HuH-7 (cell line): ENCODE measurements at places on chromosomes 5 and 9.

GRCh38 chr5:95075111-95075510 lies 209.8 kb downstream of the MCTP1 start:
- DNase-seq = no peak

DNA sequence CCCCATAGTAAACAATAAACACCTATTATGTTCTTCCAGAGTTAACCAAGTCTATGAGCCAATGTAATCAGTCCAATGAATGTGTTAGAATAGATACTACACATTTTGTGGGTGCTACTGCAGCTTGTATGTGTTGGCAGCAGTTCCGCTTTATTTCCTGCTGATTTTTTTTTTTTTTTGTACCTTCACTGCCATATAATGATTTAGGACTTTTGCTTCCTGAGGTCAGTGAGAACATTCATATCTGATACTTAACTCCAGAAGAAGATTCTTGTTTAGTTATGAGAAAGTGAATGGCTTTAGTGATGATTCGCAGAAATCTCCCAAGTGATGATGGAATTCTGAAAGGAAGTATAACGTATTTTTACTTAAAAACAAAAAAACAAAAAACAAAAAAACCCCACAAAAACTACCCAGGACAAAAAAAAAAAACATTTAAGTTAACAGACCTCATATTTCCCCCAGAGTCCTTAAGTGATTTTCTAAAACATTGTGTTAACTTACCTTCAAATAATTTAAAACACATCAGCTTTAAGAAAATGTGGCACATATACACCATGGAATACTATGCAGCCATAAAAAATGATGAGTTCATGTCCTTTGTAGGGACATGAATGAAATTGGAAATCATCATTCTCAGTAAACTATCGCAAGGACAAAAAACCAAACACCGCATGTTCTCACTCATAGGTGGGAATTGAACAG lies 24.7 kb upstream of the LMNB1 start:
- no peak for DNase-seq

DNA sequence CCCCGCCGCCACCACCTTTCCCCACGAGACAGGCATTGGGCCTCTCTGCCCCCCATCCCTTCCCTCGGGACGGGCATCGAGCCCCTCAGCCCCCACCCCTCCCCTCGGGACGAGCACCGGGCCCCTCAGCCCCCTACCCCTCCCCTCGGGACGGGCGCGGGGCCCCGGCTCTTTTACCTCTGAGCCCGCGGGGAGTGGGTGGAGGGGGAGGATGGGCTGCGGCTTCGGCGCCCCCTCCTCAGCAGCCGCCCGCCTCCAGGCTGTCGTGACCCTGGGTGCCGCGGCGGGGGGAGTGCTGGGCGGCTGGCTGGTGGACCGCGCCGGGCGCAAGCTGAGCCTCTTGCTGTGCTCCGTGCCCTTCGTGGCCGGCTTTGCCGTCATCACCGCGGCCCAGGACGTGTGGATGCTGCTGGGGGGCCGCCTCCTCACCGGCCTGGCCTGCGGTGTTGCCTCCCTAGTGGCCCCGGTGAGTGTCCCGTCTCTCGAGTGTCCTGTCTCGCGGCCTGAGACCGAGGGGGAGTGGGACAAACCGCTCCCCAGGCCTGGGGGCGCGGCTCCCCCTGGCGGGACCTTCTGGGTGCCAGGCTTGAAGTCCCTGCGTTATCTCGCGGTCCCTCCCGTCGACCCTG lies 791 bp downstream of the SLC2A8 start:
- peak; percentile 70 for DNase-seq

GRCh38 chr9:18672706-18673105 lies 198.8 kb downstream of the ADAMTSL1 start:
- DNase-seq = no peak

- peak; percentile 55 for DNase-seq
These were observed 281.3 kb downstream of the ARHGAP26 start for GRCh38 chr5:143051244-143052058.

DNA sequence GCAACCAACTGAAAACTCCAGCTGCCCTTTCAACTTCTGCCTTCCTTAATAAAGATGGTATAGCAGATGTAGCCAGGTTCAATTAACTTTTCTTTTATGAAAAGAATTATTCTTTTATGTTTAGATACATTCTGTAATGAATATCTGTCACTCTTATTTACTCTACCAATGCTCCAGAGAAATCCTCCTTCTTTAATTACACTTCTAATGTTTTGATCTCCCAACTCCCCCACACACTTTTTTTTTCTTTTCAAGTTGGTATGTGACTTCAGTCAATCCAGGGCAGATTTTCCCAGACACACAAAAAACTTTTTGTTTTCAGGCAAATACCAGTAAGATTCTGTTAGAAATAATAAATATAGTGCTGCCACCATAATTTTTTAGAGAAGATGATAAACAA lies 1000.0 kb upstream of the DMAC1 start:
- no peak for DNase-seq

GRCh38 chr5:75482482-75482881 lies 28.9 kb downstream of the CERT1 start:
- no peak for DNase-seq

GRCh38 chr5:15791274-15791673 lies 291.3 kb downstream of the FBXL7 start:
- DNase-seq = no peak

- DNase-seq = no peak
These were observed 26.6 kb upstream of the DAB2 start for GRCh38 chr5:39451276-39451941.

GRCh38 chr5:82885627-82886389 lies 191.4 kb downstream of the TMEM167A start:
- no peak for DNase-seq

- no peak for DNase-seq
These were observed 45.7 kb downstream of the NSUN2 start for GRCh38 chr5:6587171-6587570.

DNA sequence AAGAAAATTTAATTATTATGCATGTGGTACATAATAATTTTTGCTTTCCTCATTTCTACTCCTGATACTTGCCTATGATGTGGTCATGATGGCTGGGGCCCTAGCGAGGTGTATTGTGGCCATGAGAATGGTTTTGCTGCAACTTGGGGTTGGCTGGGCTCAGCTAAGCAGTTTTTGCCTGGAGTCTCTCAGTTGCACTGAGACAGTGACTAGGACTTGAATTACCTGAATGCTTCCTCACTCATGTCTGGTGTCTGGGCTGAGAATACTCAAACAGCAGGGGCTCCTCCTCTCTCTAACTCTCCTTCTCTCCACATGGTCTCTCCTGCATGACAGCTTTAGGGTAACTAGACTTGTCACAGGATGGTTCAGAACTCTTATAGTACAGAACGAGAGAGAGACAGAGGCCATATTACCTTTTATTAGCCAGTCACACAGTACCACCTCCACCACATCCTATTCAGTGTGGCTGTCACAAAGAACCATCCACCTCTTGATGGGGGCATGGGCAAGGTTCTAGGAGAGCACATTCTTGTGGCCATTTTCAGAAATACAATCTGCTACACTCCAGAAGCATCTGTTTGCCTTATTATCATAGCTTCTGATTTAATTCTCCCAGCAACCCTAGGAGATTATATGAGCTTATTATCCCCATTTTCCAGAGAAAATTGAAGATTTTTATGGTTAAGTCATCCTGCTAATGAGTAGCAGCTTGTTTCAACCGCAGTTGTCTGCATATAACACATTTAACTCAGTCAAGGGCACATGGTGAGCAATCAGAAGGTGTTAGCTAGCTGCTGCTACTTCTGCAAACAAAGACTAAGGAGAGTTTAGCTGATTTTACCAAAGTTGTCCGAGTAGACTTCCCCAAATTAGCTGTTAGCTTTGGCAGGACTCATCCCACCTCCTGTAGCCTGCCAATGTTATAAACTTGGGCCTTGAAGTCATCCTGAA lies 245.1 kb downstream of the DOCK8 start:
- no peak for DNase-seq

- no peak for DNase-seq
These were observed 128.8 kb downstream of the TMC1 start for GRCh38 chr9:72650206-72650605.

DNA sequence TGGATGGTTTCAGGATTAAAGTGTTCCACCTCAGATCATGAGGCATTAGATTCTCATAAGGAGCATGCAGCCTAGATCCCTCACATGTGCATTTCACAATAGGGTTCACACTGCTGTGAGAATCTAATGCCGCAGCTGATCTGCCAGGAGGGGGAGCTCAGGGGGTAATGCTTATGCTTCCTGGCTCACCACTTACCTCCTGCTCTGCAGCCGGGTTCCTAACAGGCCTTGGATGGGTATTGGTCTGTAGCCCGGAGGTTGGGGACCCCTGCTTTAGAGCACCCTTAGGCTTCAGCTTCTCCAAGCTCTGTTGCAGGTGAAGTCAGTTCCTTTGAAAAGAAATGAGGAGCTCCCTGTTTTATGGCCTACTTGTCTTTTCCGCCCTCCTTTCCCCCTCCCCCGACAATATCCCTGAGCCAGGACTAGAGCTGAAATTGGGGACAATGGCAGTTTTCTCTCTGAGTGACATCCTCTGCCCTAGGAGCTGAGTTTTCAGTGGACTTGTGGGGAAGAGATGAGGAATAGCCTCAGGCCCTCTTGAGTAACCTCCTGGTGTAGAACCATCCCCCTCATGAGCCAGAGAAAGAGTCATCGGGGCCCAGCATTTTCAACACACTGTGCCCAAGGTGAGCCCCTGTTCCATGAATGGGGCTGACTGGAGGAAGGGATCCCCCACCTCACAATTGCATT lies 16.2 kb upstream of the MAT2B start:
- DNase-seq = no peak

- DNase-seq = no peak
These were observed 8.4 kb downstream of the LMX1B start for GRCh38 chr9:126621919-126622735.

GRCh38 chr5:61162832-61163567 lies 732 bp upstream of the SMIM15 start:
- peak; percentile 28 for DNase-seq

DNA sequence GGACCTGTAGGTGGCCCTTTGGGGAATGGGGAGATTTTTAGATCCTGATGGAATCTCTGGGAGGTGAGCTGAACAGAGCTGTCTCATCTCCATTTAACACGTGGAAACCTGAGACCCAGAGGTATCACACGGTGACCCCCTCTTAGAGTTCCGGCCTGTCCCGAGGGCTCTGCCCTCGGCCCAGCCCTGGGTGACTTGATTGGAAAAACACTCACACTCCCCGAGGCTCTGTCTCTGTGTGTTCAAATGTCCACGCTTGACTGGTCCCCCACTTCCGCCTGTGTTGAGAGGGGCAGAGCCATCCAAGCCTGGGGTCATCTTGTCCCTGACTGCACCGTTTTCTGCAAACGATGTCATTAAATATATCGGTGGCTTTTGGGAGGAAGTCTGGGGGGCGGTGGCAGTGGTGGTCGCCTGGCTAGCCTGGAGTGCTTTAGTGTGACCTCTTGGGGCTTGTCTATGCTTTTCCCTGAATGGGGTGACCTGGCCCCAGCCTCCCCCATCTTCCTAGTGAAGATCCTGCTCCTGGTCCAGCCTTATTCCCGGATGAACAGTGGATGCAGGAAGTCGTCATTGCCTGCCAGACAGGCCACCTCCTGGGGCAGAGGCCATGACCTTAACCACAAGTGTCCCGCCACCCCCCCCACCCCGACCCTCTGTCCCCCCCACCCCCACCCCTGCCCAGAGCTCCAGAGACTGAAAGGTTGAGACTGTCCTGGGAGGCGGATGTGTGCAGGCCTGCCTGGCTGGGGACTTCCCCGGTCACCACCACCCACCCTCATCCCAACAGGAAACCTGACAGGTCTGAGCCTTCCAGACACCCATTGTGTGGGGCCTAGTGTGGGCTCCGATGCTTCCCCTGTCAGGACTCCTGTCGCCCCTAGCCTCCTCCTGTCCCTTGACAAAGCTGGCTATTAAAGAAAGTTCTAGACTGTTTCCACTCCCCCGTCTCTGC lies 5.3 kb upstream of the DAB2IP start:
- DNase-seq = no peak

DNA sequence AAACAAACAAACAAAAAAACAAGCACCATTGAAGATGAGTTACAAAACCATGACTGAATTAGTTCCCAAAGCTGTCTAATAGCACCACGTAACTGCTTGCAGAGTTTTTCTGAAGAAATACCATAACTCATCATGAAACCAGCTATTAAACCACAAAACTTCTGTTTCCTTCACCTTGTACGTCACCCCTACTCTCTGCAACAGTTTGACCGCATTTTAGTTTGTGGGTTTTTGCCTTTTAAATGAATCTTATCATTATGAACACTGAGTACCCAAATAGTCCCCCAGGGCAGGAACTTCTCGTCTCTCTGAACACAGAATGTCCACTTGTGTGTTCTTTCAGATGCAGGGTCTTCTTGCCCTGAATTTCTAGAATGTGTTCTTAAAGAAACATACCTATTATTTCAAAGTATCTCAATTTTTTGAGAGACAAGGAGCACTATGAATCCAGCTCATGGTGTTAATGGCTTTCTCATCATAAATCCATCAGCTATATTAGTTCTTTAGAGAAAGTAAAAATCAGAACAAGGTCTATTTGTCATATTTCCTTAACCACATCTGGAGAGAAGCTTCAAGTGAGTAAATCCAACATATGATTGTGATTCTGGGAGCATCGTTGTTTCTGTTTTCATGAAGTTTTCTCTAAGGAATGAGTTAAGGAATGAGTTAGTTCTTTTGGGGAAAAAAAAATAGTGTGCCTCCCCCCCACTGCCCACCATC lies 210.6 kb downstream of the AUH start:
- DNase-seq = no peak

DNA sequence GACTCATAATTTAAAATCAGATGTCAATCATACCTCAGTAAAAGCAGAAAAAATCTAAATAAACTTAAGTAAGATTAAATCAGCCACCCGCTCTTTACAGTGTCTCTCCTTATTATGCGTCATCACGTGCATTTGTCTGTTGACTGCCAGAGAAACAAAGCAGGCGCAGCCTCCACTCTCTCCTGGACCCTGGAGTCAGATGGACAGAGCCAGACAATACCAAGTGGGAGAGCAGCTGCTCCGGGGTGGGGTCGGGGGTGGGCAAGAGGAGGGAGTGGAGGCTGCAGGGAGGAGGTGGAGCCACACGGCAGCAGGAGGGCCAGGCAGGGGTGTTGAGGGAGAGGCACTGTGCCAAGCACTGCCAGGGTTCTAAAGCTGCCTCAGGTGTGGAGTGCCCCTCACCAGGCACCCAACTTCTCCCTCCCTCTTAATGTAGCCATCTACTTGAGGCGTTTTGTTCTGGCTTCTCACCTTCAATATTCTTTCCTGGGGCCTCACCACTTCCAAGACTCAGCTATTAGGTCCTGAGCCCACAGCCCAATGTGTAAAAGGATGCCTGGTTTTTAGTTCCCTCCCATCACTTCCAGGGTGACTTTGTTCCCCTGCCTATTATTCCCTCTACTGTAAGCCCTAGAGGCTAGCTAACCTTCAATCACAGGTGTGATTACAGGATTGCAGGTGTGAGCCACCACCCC lies 96.3 kb downstream of the GLDC start:
- no peak for DNase-seq
